ENCODE measurements at places on chromosomes 6 and 20. TPM values are rescaled to one million over a fixed set of nuclear protein-coding genes. Genes with fewer than 3 reads are reported as not detected.

- no peak for DNase-seq
These were observed 176.4 kb downstream of the LY86 start for GRCh38 chr6:6764764-6765434.

DNA sequence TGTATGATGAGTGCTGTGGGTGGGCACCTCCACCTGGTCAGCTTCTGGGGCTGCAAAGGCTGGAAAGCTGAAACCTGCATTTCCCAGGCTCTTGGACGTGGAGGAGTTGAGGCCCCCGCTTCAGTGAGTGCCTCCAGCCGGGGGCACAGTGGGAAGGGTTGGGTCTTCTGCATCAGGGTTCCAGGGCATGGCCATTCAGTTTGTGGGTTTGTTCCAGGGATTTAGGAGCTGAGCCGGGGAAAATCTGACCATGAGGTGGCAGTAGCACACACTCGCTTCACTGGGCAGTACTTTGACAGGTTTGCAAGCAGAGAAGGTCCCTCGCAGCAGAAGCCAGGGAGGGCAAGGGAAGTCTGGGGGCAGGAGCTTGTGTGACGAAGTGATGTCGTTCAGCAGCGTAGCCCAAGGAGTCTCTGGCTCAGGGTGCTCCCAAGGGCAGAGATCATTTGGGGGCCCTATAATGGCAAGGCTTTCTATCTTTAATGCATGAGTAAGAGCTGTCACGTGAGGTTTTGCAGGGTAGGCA lies 69.5 kb upstream of the SULF2 start:
- DNase-seq: peak; percentile 47

DNA sequence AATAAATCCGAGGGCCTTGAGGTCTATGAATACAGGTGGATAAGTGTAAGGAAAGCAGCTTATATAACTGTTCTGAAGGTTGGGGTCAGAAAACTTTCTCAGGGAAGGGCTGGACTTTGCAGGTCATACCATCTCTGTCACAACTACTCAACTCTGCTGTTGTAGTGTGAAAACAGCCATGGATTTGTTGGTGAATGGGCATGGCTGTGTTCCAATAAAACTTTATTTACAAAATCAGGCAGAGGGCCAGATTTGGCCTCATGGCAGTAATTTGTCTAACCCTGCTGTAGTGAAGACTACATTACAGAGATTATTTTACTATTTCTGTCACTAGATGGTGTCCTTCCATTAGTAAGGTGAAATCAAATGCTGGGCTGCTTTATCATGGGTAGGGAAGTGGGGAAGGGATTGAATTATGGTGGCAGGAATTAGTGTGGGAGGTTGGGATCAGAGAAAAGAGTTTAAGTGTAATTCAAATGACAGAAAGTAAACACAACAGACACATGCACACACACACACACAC lies 409.6 kb upstream of the CHD6 start:
- no peak for DNase-seq

GRCh38 chr6:20554326-20554725 lies 20.1 kb downstream of the CDKAL1 start:
- no peak for DNase-seq

- no peak for DNase-seq
These were observed 8.3 kb upstream of the AVP start for GRCh38 chr20:3092611-3093379.

DNA sequence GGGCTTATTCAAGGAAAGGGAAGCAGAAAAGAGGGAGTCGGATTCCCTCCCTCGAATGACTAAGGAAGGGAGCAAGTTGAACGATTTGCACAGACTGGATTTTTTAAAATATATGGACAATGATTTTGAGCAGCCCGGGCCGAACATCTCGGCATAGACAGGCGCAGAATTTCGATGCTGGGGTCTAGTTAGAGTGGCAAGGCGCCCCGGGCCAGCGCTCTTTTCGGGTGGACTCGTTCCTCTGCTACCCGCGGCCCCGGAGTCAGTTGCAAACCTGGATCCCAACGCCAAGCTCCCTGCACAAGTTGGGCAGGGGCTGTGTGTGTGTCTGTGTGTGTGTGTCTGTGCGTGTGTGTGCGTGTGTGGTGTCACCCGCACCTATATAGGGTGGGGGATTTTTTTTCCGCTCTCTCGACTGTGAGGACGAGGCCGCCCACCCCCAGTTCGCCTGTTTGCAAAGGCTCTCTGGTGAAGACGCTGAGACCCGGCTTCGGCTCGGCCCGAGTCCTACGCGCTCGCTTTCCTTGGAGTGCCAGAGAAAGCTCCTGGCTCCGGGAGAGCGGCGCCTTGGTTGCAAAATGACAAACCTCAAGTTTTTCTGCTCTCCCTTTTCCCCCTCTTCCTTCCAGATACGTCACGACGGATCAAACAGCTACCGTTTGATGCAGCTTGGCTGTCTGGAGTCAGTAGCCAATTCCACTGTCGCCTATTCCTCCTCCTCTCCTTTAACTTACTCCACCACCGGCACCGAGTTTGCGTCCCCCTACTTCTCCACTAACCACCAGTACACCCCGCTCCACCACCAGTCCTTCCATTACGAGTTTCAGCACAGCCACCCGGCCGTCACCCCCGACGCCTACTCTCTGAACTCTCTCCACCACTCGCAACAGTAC lies 1.4 kb downstream of the TFAP2D start:
- DNase-seq: peak; percentile 38

- DNase-seq: no peak
These were observed 636.6 kb upstream of the MMS22L start for GRCh38 chr6:97919631-97920030.

DNA sequence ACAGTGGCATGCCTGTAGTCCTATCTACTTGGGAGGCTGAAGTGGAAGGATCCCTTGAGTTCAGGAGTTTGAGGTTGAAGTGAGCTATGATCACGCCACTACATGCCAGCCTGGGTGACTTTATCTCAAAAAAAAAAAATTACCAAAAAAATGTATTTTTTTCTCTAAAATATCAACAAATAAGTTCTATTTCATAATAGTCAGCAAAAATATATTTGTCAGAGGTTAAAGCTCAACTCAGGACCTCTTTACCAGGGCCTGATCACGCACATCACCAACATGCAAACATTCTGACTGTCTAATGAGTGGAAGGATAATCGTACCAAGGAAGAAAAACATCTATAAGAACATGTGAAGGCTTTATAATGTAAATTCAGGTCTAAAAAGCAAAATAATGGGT lies 387.0 kb downstream of the SYNE1 start:
- DNase-seq: no peak

DNA sequence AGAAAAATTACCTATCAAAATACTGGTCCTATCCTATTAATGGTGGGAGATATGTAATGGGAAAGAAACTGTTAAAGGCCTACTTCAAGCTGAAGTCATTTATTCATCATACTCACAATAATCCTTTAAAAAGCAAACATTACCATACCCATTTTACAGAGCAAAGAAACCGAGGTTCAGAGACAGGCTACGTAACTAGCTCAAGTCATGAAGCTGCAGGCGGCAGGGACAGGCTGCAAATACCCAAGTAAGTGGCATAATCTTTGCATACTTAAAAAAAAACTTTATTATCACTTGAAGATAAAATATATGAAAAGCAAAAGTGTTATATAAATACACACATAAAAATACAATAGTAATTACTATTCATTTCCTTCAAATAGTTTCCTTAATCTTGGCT lies 2.6 kb downstream of the RALGAPA2 start:
- DNase-seq: no peak

DNA sequence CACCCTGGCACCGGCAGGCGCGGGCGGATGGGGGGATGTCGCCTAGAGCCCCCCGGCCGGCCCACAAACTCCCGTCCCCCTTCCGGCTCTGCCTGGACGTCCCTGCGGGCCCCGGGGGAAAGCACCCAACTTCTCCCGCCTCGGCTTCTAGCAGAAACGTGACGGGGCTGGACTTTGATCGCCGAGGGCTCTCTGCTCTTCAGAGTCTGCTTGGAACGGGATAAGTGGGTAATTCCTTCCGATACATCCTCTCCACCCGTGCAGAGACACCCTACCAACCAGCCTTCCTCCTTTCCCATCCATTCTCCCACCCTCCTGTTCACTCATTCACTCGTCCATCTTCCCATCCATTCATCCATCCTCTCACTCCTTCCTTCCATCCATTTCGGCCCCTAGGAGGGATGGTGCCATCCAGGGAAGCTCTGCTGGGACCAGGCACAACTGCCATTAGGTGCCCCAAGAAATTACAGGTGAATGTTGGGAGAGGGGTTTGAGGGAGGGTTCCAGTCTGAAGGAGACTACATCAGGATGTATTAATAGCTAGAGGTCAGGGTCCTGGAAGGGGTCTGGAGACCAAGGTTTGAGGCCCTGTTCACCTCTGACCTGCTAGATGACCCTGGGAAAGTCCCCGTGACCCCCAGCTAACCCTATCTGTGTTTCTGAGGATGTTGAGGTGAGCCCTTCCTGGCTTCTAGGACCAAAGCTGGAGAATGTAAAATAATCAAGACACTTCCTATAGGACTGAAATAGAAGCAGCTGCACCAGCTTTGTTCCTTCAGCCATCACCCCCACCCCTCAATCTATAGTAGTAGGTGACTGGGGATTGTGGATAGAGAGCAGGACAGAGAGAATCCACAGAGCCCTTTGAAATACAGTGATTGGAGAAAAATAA lies 538 bp downstream of the TTLL9 start:
- peak; percentile 11 for DNase-seq

DNA sequence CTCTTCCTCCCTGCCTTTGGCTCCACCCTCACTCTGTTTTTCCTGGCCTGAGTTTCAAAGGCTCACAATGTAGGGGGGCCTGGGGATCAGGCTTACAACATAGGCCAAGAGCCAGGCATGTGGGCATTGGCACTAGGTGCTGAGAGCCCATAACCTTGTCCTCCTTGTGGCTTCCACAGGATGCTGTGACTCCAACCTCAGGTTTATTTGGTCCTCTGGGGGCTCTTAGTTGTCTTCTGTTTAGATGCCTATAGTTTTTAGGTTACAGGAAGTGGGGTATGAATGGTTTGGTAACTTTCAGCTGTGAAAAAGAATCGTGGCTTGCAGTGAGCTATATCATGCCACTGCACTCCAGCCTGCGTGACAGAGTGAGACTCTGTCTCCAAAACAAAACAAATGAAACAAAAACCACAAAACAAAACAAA lies 25.6 kb downstream of the MMP24 start:
- DNase-seq: no peak

GRCh38 chr20:40991181-40991889 lies 37.3 kb upstream of the TOP1 start:
- DNase-seq: no peak

DNA sequence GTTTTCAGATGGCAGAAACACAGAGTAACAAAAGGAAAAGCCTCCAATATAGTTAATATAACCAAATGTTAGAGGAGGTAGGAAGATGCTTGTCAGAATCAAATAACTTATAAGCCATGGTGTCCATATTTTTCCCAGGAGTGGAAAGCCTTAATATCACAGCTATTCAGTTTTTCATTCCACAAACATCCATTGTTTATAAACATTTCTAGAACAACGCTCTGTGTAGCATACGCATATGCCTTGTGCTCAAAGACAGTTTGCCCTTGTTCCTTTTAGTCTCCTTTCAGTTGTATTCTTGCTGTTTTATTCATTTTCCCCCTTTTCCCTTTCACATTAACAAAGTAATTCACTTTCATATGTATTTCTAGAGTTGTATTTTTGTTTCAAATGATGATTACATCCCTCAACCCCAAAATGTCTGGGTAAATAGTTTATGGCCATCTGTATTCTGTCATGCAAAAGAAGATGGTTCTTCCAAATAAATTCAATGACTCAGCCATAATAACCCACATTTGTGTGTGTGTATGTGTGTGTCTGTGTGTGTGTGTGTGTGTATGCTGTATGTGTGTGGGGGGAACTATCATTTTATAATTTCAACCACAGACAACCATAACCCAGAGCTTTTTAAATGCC lies 455.7 kb upstream of the SOX4 start:
- DNase-seq: no peak

- peak; percentile 87 for DNase-seq
These were observed 38.8 kb downstream of the SRC start for GRCh38 chr20:37384683-37385174.

The HLA-DPA1 gene
- 1.0 TPM for total RNA-seq

The MOG gene
- total RNA-seq: not detected

The CDKAL1 gene
- 24.8 TPM for total RNA-seq

The ADGB gene
- not detected for total RNA-seq

The ZSCAN16 gene
- 20.0 TPM for total RNA-seq

The ZSWIM3 gene
- total RNA-seq: 7.9 TPM

Measured in glutamatergic neuron (in vitro differentiated cells).